ENCODE measurements at places on chromosomes 5 and 9.

- no peak for DNase-seq
Measured at GRCh38 chr9:8492679-8493078, 693.1 kb upstream of the DMAC1 start.

GRCh38 chr5:164532235-164532900 lies 1026.9 kb downstream of the MAT2B start:
- no peak for DNase-seq

- DNase-seq: no peak
Measured at GRCh38 chr5:158777647-158778350, 321.9 kb downstream of the EBF1 start.

GRCh38 chr9:98724810-98725530 lies 16.2 kb upstream of the GABBR2 start:
- DNase-seq: no peak

GRCh38 chr5:171961117-171961516 lies 45.3 kb downstream of the FBXW11 start:
- no peak for DNase-seq

- DNase-seq: no peak
Measured at GRCh38 chr9:33787839-33788238, 7.5 kb upstream of the PRSS3 start.

DNA sequence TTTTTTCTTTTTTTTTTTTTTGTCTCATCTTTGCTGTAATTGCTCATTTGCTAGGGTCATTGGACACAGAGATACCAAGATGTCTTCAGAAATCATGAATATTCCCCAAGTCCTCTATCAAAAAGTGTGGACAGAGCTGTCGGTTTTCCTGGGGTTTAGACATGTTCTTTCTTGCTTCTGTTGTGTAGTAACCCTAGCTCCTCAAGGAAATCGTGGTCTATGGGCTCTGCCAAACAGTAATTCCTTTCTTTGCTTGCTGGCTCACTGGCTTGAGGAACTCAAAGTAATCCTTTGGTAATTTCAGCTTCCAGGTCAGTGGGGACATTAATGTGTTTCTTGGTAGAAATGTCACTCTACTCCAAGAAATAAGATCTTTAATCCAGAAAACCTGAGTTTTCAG lies 101.7 kb downstream of the TMC1 start:
- no peak for DNase-seq

DNA sequence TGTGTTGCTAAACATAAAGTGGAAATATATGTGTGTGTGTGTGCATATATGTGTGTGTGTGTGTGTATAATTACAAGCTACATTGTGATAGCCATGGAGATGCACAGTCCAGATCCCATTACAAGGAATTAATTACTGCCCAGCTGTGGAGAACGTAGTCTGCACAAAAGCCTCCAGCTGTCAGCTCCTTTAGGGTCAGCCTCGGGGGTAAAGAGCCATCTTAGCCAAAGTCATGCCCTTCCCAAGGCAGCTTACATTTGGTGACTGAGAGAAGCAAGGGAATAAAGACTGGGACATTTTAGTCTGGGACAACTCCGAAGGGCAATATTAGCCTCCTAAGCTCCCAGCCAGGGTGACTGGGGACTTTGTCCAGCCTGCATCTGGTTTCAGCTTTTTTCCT lies 21.9 kb upstream of the FOCAD start:
- no peak for DNase-seq

DNA sequence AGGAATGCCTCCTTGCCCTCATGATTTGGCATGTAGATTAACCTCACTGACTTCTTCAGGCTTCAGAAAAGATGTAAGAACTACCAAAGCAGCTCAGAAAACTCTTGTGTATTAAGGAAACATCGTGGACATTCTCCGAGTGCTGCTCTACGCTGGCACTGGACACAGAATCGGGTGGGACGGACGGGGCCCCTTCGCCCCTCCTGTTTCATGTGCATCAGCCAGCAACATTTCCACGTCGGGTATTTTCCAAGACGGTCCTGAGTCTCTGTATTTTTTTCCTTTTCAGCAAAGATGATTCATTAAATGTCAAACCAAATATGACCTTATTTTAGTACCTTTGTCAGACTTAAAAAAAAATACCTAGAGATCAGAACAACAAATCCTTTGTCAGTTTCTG lies 583.6 kb downstream of the CCDC171 start:
- DNase-seq: no peak

- no peak for DNase-seq
Measured at GRCh38 chr5:132103969-132104391, 30.4 kb downstream of the CSF2 start.

GRCh38 chr9:96440671-96441199 lies 9.2 kb upstream of the HABP4 start:
- no peak for DNase-seq

GRCh38 chr9:118522093-118523028 lies 818.2 kb downstream of the TLR4 start:
- DNase-seq: peak; percentile 32

DNA sequence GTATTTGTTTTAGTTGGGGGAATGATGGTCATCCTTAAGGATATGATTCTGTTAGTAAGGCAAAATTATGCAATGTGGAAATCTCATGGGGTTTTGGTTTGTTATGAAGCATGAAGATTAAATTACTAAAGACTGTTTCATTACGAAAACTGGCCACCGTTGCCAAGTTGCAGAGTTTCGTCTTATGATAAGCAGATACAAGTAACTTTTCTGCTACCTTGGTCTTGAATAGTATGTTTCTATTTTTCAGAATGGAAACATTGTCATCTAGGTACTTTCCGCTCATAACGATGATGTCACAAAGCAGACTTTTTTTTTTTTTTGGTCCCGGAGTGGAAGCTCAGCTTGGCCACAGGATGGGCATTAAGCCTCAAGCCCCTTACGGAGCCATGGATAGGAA lies 4.2 kb downstream of the CCNI2 start:
- DNase-seq: peak; percentile 36

GRCh38 chr9:126707083-126707482 lies 93.4 kb downstream of the LMX1B start:
- no peak for DNase-seq

- DNase-seq: no peak
Measured at GRCh38 chr9:121720311-121721057, 69.0 kb downstream of the DAB2IP start.

DNA sequence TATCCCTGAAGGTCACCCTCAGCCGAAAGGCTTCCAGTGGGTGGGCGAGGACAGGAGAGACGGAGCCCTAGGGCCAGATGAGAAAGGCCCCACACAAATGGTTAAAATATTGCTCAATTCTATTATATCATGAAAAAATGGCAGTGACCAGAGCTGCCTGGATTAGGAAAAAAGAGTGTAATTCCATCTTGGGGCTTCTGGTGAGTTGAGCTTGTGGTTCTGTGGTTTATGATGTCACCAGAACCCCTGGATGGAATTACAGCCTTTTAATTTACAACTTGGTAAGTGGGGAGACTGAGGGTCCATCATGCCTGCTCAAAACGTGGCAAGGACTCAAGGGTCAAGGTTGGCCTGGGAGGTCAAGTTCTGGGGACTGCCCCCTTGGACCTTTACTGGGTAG lies 55.5 kb upstream of the STC2 start:
- DNase-seq: no peak

- DNase-seq: no peak
Measured at GRCh38 chr9:128637656-128638055, 19.0 kb downstream of the DYNC2I2 start.

DNA sequence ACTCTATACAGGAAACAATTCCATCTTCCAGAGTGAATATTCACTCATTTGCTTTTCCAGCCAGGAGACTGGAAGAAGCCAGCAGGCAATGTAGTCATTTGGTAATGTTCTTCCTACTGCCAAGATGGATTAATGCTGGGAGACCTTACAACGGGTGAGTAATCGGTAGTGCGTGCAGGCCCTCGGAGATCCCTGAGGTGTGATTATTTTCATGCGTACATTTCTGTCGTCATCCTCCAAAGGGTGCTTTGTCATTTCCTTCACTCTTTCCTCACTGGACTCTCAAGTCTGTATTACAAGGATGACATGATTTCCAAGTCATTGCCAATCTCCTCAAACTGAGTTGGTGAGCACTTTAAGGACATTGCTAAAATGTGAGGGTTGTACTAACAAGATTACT lies 263.5 kb downstream of the CWC27 start:
- DNase-seq: no peak

GRCh38 chr5:154110716-154111115 lies 71.9 kb downstream of the MFAP3 start:
- DNase-seq: no peak

- no peak for DNase-seq
Measured at GRCh38 chr5:149036168-149036567, 26.7 kb downstream of the SH3TC2 start.

GRCh38 chr5:145244788-145245187 lies 590.4 kb downstream of the PRELID2 start:
- DNase-seq: no peak

DNA sequence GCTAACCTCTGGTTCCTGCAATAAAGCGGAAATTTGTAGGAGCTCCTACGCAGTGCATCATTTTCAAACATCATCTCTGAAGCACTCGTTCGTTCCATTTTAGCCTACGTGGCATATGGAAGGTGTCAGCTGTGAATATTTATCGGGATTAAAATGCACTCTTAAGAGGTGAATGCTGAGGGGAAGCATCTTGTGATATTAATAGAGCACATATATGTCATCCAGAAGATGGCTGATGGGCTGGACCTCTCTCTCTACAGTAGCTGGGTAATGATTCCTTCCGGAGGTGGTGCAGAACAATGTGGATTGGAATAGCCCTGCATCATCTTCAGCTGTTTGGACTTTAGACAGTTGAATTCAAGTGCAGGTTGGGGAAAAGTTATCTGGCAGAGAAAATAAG lies 478.7 kb downstream of the DMAC1 start:
- no peak for DNase-seq

DNA sequence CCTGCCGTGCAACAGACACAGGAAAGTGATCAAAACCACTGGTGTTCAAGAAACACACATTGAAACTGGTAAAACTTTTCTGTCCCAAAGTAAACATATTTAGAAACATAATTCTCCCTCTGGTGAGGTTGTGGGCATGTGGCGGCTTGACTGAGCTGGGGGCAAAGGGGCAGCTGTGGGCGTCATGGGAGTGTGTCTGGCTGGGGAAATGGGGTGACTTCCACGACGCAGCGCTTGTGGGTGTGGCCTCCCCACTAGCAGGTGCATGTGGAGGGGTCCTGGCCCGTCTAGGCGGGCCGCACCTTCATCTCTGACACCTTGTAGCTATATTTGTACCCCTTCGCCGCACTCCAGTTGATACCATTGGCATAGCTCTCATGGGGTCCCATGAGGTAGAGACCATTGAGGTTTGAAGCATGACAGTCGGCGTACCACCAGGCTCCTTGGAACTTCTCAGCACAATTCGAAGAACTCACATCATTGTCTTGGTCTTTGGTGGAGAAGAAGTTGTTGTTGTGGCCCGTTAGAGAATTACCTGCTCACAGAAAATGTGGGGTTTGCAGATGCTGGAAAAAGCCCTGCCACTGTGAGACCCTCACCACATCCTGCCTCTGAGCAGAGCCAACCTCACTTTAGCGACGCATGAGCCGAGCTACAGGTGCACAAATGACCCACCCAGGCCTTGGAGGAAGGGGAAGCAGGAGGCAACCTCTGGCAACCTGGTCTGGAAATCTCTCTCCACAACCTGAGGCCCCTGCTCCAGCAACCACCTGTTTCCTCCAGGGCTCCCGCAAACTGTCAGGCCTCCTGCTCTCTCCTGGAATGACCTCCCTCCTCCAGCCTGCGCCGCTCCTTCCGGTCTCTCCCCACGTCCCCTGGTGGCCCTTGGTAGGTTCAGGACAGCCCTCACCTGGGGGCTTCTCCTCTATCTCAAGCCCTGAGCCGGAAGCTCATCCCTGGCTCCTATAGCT lies 7.9 kb downstream of the FCN1 start:
- no peak for DNase-seq

DNA sequence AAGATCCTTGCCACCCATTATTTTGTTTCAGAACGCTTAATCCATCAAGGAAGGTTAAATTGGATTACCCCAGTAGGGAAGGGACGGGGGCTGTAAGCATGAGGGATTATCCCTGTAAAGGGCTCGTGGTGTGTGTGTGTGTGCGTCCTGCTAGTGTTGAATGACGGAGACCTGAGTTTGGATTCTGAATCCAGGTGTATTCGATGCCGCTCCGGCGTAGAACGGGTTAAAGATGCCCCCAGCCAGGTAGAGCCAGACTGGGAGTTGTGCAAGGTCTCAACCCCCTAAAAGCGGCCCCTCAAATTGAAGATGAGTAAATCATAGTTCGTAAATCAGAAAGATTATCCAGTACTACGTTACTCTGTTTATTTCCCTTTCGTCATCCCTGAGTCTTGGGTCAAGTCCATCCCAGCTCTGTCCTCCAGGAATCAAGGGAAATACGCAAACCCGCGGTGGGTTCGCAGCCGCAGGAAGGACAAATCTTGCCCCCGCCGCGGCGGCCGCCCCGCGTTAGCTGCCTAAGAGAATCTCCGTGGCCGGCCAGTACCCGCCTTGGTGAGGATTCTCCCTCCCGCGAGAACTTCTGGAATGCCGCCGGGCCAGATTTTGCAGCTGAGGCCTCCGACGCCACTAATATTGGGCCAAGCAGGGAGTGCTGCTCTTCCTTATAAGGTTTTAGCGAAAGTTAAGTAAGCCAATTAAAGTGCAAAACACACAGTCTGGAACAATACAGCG lies 586 bp upstream of the MTAP start:
- no peak for DNase-seq

DNA sequence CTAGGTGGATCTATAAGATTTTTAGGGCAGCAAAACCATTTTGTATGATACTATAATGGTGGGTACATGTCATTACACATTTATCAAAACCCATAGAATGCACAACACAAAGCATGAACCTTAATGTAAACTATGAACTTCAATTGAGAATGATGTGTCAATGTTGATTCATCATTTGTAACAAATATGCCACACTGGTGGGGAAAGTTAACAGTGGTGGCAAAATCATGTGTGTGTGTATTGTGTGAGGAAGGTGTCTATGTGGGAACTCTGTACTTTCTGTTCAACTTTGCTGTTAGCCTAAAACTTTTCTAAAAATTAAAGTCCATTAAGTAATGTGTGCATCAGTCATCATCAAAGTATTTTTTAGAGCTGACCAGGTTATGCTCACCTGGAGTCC lies 38.9 kb downstream of the HAVCR1 start:
- no peak for DNase-seq

GRCh38 chr5:100901821-100902341 lies 1.2 kb downstream of the ST8SIA4 start:
- DNase-seq: no peak

- no peak for DNase-seq
Measured at GRCh38 chr5:372556-372995, 51.1 kb downstream of the AHRR start.

- no peak for DNase-seq
Measured at GRCh38 chr5:140220032-140220697, 45.2 kb downstream of the CYSTM1 start.

GRCh38 chr5:181194489-181195248 lies 10.3 kb downstream of the TRIM7 start:
- no peak for DNase-seq

- DNase-seq: no peak
Measured at GRCh38 chr9:114451707-114452031, 53.6 kb downstream of the WHRN start.

GRCh38 chr9:17064558-17064957 lies 70.3 kb upstream of the CNTLN start:
- DNase-seq: no peak

GRCh38 chr5:165457859-165458481 lies 1952.6 kb downstream of the MAT2B start:
- no peak for DNase-seq

GRCh38 chr5:123460296-123460729 lies 37.1 kb upstream of the CEP120 start:
- DNase-seq: no peak

- DNase-seq: no peak
Measured at GRCh38 chr9:34654323-34655051, 2.5 kb downstream of the IL11RA start.

- no peak for DNase-seq
Measured at GRCh38 chr5:144089401-144090021, 80.9 kb downstream of the YIPF5 start.

Data from GM19239 (cell line).